Central memory CD8-positive, alpha-beta T cell (primary cell): ENCODE measurements at places on chromosomes 2 and 18.

- H3K4me1 ChIP-seq: no peaks in the 10 kb centered on the region
- no peaks in the 10 kb centered on the region for H3K27me3 ChIP-seq
- no peaks in the 10 kb centered on the region for H3K36me3 ChIP-seq
- H3K4me3 ChIP-seq: no peak overlapping the region
Observed at GRCh38 chr18:11237484-11237883, 88.1 kb upstream of the PIEZO2 start.

DNA sequence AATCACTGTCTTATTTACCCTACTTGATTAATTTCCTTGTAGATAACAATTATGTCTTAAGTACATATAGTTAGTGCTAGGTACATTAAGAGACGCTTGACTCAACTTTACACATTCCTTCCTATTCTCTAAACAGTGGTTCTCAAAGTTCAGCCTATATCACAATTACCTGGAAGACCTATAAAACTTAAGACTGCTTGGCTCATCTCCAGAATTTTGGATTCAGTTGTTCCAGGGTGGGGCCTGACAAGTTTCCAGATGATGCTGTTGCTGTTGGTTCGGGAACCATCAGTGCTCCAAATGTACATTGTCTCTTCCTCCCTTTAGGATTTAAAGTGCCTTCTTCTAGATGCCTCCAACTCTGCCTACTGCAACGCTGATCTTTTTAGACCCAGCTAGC, 4.0 kb downstream of the PPP3R1 start:
- peaks cover 21% of the 10 kb centered on the region for H3K36me3 ChIP-seq
- no peak overlapping the region for H3K4me3 ChIP-seq
- no peak for DNase-seq
- H3K4me1 ChIP-seq: peaks cover 24% of the 10 kb centered on the region

DNA sequence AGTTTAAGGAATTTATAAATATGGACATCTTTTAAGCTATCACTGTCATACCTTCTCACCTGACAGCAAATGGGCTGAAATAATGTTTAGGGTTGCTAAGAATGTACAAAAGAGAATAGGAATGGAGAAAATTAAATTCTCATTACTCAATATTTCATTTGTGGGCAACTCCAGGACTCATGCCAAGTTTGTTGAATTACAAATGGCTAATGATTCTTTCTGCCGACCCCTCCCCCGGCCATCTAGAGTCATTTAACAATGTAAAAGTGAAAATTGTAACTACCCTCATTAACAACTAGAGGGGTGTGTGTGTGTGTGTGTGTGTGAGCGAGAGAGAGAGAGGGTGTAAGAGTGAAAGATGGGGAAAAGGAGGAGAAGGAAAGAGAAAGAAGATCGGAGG, 708.5 kb upstream of the FAM98A start:
- no peaks in the 10 kb centered on the region for H3K27me3 ChIP-seq
- H3K36me3 ChIP-seq: no peaks in the 10 kb centered on the region
- H3K4me3 ChIP-seq: no peak overlapping the region

DNA sequence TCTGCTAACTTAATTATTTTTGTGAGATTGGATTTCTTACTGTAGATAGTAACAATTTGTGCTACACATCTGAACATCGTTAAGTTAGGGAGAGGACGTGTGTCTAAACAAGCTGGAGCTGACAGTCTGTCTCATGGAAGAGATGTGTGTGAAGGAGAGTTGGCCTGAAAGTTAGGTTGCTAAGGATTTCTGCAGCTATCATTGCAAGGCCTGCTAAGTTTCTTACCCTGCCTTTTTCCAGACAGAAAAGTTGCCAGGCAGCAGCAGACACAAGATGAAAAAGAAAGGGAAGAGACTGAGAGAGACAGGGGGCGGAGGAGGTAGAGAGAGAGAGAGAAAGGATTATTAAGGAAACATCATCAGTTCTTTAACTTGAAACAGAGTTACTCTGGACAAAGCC, 4.1 kb upstream of the LRP1B start:
- DNase-seq: no peak
- H3K4me1 ChIP-seq: no peaks in the 10 kb centered on the region
- no peaks in the 10 kb centered on the region for H3K36me3 ChIP-seq
- H3K27me3 ChIP-seq: no peaks in the 10 kb centered on the region

DNA sequence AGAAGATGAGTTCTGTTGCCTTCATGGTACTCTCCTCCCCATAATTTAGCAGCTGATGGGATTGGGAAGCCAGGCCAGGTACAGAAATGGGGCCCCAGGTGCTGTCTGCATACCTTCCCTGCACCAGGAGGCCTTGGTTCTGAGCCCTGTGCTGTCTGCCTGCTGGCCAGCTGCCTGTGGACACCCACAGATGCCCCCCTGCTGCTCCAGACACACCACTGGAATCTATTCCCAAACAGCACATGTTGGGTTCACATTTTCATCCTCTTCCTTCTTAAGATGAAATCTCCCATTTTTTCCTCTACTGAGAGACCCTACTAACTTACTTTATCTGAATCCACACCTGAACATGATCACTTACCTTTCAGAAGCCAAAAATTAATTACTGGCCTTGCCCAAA, 152.0 kb upstream of the CCDC68 start:
- no peak overlapping the region for H3K4me3 ChIP-seq
- H3K27me3 ChIP-seq: no peaks in the 10 kb centered on the region
- H3K27ac ChIP-seq: no peak overlapping the region
- H3K4me1 ChIP-seq: no peaks in the 10 kb centered on the region
- H3K36me3 ChIP-seq: no peaks in the 10 kb centered on the region

GRCh38 chr2:130825231-130825965, 11.3 kb upstream of the ARHGEF4 start:
- peaks cover 10% of the 10 kb centered on the region for H3K36me3 ChIP-seq
- H3K4me3 ChIP-seq: no peak overlapping the region
- peak overlapping the region; percentile 96 for H3K27ac ChIP-seq
- peaks cover 1% of the 10 kb centered on the region for H3K27me3 ChIP-seq

DNA sequence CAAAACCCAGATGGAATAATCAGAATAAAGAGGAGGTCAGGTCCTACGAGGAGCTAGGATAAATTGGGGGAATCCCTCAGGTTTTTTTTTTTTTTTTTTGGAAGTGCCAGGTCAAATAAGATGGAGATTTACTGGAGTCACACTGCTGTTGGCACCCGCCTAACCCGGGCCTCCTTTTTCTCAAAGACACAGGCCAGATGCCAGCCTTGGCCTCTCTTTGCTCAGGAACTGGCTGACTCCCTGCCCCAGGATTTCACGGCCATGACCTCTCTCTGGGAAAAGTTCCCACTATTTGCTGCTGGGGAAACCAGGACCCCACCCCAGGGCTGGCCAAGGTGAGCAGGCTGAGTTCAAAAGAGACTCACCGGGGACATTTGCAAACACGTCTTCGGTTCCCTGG, 2.5 kb downstream of the CD8A start:
- peak overlapping the region; percentile 96 for H3K27ac ChIP-seq
- H3K4me3 ChIP-seq: peak overlapping the region; percentile 76
- DNase-seq: no peak
- peaks cover 84% of the 10 kb centered on the region for H3K36me3 ChIP-seq
- no peaks in the 10 kb centered on the region for H3K27me3 ChIP-seq
- H3K4me1 ChIP-seq: peaks cover 65% of the 10 kb centered on the region

DNA sequence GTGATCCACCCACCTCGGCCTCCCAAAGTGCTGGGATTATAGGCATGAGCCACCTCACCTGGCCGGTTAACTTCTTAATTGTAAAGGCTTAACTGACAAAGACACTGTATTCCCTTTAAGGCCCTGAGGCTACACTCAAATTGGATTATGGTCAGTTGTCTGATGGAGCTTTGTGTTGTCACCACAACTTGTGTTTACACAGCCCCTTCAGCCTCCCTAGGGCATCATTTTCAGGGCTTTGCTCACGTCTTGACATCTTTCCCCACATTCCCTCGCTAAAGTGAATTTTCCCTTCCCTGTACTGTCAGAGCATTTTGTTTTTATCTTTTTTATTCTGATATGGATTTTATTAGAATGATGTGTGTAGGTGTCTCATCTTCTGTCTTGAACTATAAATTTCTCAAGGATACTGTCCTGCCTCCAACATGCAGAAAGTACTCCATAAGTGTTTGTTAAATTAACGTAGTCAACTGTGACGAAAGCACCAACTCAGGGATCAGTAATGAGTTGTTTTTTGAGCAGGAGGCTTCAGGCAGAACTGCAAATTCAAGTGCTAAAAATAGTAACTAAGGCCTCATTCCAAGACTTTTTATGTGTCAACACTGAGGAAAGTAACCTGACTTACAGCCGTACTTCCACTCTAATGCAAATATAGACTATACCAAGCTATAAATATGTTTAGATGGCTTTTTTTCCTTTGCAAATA, 77.1 kb upstream of the NARS1 start:
- no peaks in the 10 kb centered on the region for H3K36me3 ChIP-seq
- H3K27ac ChIP-seq: no peak overlapping the region
- H3K4me3 ChIP-seq: no peak overlapping the region
- no peaks in the 10 kb centered on the region for H3K27me3 ChIP-seq
- peaks cover 4% of the 10 kb centered on the region for H3K4me1 ChIP-seq
- DNase-seq: no peak

DNA sequence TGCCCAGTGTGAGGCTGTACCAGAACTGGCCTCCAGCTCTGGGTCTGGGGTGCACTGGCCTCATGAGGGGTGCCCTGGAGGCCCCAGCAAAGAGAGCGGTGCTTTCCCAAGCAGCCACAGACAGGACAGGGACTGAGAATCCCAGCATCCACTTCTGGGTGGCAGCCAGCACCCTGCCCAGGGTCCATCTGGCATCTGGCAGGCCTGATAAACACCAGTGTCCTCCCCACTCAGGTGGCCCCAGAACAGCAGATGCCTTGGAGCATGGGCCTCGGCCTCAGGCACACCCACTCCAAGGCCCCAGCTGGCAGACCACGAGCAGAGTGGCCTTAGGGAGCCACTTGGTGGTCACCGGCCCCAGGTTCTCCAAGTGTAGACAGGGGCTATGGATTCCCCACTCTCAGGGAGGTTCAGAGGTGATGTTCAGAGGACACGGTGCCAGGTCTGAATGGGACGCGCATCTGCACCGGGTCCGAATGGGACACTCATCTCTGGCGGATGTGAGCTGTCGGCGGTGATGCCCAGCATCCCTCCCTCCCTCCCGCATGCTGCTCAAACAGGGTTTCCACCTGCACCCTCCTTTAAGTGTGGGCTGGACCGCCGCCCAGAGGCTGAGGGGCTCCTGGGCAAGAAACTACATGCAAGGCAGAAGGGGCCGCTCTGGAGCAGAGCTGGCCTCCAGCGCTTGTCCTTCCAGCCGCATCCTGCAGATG, 82.2 kb upstream of the GPC1 start:
- DNase-seq: no peak
- peaks cover 33% of the 10 kb centered on the region for H3K27me3 ChIP-seq
- H3K4me1 ChIP-seq: no peaks in the 10 kb centered on the region
- H3K36me3 ChIP-seq: no peaks in the 10 kb centered on the region

GRCh38 chr2:21811541-21811940, 687.8 kb downstream of the TDRD15 start:
- H3K27me3 ChIP-seq: no peaks in the 10 kb centered on the region
- no peaks in the 10 kb centered on the region for H3K36me3 ChIP-seq
- DNase-seq: no peak
- no peaks in the 10 kb centered on the region for H3K4me1 ChIP-seq

DNA sequence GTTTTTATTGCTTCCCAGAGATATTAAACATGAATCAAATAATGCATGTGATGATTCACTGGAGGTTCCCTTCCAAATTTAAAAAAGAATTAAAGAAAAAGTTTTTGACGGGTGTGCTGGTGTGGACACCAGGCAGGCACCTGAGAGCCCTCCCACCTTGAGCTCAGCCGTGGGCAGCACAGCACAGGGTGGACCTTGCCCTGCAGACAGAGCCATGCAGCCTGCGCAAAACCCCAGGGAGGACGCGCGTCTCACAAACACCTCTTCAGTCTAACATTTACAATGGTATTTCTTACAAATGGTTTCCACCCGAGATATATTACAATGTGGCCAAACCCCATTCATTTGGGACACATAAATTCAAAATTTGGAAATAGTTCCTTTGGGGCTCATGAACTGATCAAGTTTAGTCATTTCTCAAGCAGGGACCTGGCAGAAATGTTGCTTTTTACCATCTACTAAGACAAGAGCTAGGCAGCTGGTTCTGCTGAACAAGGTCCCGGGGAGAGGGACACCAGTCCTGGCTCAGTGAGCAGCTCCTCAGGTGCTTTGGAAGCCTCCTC, 45.4 kb downstream of the ODC1 start:
- H3K4me3 ChIP-seq: no peak overlapping the region
- DNase-seq: no peak
- no peaks in the 10 kb centered on the region for H3K27me3 ChIP-seq
- no peak overlapping the region for H3K27ac ChIP-seq

- no peak overlapping the region for H3K4me3 ChIP-seq
- DNase-seq: no peak
- H3K4me1 ChIP-seq: no peaks in the 10 kb centered on the region
- H3K36me3 ChIP-seq: no peaks in the 10 kb centered on the region
- no peak overlapping the region for H3K27ac ChIP-seq
Observed at GRCh38 chr2:76984359-76984758, 537.8 kb downstream of the LRRTM4 start.

GRCh38 chr2:237404413-237404812, 9.6 kb downstream of the COL6A3 start:
- no peak overlapping the region for H3K4me3 ChIP-seq
- H3K27ac ChIP-seq: no peak overlapping the region
- H3K36me3 ChIP-seq: peaks cover 2% of the 10 kb centered on the region
- no peaks in the 10 kb centered on the region for H3K27me3 ChIP-seq
- DNase-seq: no peak

- H3K27me3 ChIP-seq: no peaks in the 10 kb centered on the region
- no peak for DNase-seq
- H3K4me3 ChIP-seq: peak overlapping the region; percentile 63
- peaks cover 53% of the 10 kb centered on the region for H3K4me1 ChIP-seq
- no peak overlapping the region for H3K27ac ChIP-seq
- peaks cover 4% of the 10 kb centered on the region for H3K36me3 ChIP-seq
Observed at GRCh38 chr2:160394153-160394552, 99.5 kb downstream of the RBMS1 start.

DNA sequence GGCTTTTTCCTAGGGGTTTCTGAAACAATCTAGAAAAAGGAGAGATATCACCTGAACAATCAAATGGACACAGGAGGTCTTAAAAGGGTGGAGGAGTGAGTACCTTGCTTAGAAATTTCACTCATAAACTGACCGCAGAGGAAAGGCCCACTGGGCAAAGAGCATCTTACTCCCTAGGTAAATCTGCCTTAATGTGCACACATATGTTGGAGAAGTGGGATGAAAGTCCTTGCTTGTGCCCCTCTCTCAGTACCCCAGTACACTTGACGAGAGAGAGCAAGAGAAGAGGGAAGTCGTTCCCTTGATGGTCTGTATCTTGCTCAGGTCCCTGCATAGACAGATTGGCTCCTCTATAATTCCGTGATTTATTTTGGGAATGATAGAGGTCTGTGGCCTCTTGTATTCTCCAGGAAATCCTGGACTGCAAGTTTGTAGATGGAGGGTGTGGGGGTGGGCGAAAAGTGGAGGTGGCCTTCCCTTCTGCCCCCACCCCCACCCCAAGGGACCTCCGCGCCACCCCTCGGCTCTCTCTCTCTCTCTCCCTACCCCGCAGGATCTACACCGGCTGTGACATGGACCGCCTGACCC, 6.8 kb downstream of the TBR1 start:
- H3K4me1 ChIP-seq: peaks cover 31% of the 10 kb centered on the region
- no peak for DNase-seq
- no peak overlapping the region for H3K27ac ChIP-seq
- peaks cover 95% of the 10 kb centered on the region for H3K27me3 ChIP-seq

GRCh38 chr2:179604598-179604997, 256.8 kb downstream of the ZNF385B start:
- no peaks in the 10 kb centered on the region for H3K36me3 ChIP-seq
- H3K4me1 ChIP-seq: no peaks in the 10 kb centered on the region
- no peaks in the 10 kb centered on the region for H3K27me3 ChIP-seq
- no peak for DNase-seq

- no peak overlapping the region for H3K27ac ChIP-seq
- no peaks in the 10 kb centered on the region for H3K36me3 ChIP-seq
- DNase-seq: no peak
Observed at GRCh38 chr2:54267577-54267976, 11.5 kb upstream of the TSPYL6 start.

GRCh38 chr2:172244419-172245130, 141.9 kb upstream of the DLX2 start:
- H3K27me3 ChIP-seq: peaks cover 9% of the 10 kb centered on the region
- no peak for DNase-seq
